ENCODE measurements at places on chromosomes 1 and 21. TPM values are rescaled to one million over a fixed set of nuclear protein-coding genes. Genes with fewer than 3 reads are reported as not detected.

GRCh38 chr1:54364582-54364981, 41.6 kb downstream of the SSBP3 start:
- no peaks in the 10 kb centered on the region for H3K4me1 ChIP-seq
- H3K4me3 ChIP-seq, result no peak overlapping the region
- H3K27me3 ChIP-seq, result no peaks in the 10 kb centered on the region
- peak overlapping the region; percentile 79 for H3K27ac ChIP-seq
- no peaks in the 10 kb centered on the region for H3K36me3 ChIP-seq

DNA sequence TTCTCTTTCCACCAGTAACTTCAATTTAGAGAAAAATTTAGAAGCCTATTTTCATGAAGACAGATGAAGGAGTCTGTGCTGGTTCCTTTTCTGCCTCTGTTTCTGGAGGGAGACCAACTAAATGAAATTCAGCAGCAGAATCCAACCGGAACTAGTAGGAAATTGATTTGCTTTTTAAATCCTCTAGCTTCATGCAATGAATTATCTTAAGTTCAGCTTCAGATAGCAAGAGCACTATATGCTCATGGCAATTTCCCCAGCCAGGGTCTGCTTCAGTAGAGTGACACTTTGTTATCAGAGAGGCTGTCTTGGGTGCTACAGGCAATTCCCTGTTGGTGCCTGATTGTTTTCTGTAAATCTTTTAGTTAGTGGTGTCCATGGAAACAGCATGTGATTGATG, 189.7 kb downstream of the SLC35F3 start:
- no peaks in the 10 kb centered on the region for H3K36me3 ChIP-seq
- no peaks in the 10 kb centered on the region for H3K27me3 ChIP-seq
- no peak overlapping the region for H3K27ac ChIP-seq
- H3K4me3 ChIP-seq, result no peak overlapping the region

The PTAFR gene
- total RNA-seq, result 8.3 TPM

GRCh38 chr1:116356673-116357072, 16.4 kb upstream of the ATP1A1 start:
- no peaks in the 10 kb centered on the region for H3K36me3 ChIP-seq
- no peak overlapping the region for H3K4me3 ChIP-seq
- no peak overlapping the region for H3K27ac ChIP-seq
- no peak for DNase-seq

The ZFP69B gene
- total RNA-seq, result 2.6 TPM

The OR10Z1 gene
- total RNA-seq, result not detected

- no peaks in the 10 kb centered on the region for H3K4me1 ChIP-seq
- H3K4me3 ChIP-seq, result no peak overlapping the region
- DNase-seq, result no peak
- H3K36me3 ChIP-seq, result no peaks in the 10 kb centered on the region
- H3K27ac ChIP-seq, result no peak overlapping the region
These were observed 196.5 kb upstream of the POU3F1 start for GRCh38 chr1:38243106-38243505.

GRCh38 chr1:201356701-201357100, 20.8 kb downstream of the TNNT2 start:
- no peak overlapping the region for H3K4me3 ChIP-seq
- no peaks in the 10 kb centered on the region for H3K36me3 ChIP-seq
- no peak for DNase-seq
- no peak overlapping the region for H3K27ac ChIP-seq
- no peaks in the 10 kb centered on the region for H3K4me1 ChIP-seq

The TCHH gene
- total RNA-seq, result under 0.01 TPM

DNA sequence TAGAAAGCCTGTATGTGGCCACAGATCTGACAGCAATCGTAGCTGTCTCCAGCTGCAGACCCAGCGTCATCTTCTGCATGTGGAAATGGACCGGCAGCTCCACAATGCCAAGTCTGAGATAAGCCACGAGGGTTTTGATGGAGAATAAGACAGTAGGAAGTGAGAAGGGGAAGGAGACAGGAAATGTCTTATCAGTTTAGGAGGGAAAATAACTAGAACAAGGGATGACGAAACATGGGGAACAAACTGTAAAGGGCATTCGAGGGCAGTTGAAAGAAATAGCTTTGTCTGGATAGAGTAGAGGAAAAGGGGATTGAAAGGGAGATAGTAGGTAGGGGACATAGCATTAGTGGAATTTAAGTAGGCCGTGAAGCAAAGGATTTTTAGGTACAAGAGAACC, 74.0 kb upstream of the CTTNBP2NL start:
- no peak overlapping the region for H3K4me3 ChIP-seq
- H3K36me3 ChIP-seq, result no peaks in the 10 kb centered on the region
- no peak for DNase-seq
- no peaks in the 10 kb centered on the region for H3K27me3 ChIP-seq
- no peak overlapping the region for H3K27ac ChIP-seq

- peak overlapping the region; percentile 16 for H3K27ac ChIP-seq
- H3K4me1 ChIP-seq, result no peaks in the 10 kb centered on the region
- H3K27me3 ChIP-seq, result no peaks in the 10 kb centered on the region
- no peak overlapping the region for H3K4me3 ChIP-seq
- H3K36me3 ChIP-seq, result no peaks in the 10 kb centered on the region
These were observed 1211.0 kb upstream of the ADGRL4 start for GRCh38 chr1:80217377-80217986.

- no peak overlapping the region for H3K4me3 ChIP-seq
- no peaks in the 10 kb centered on the region for H3K4me1 ChIP-seq
- H3K36me3 ChIP-seq, result no peaks in the 10 kb centered on the region
These were observed 21.8 kb upstream of the CASQ2 start for GRCh38 chr1:115790356-115790755.

- no peak for DNase-seq
- no peak overlapping the region for H3K4me3 ChIP-seq
- peak overlapping the region; percentile 3 for H3K27ac ChIP-seq
- H3K4me1 ChIP-seq, result no peaks in the 10 kb centered on the region
- no peaks in the 10 kb centered on the region for H3K36me3 ChIP-seq
These were observed 65.7 kb upstream of the JUN start for GRCh38 chr1:58849551-58849950.

GRCh38 chr1:93151474-93151873, 28.7 kb downstream of the TMED5 start:
- DNase-seq, result no peak
- H3K27me3 ChIP-seq, result no peaks in the 10 kb centered on the region
- no peak overlapping the region for H3K27ac ChIP-seq
- no peak overlapping the region for H3K4me3 ChIP-seq

The PGBD2 gene
- 16.8 TPM for total RNA-seq

- H3K27me3 ChIP-seq, result no peaks in the 10 kb centered on the region
- H3K36me3 ChIP-seq, result no peaks in the 10 kb centered on the region
- no peak for DNase-seq
These were observed 170.6 kb downstream of the PIGK start for GRCh38 chr1:77048615-77049005.

DNA sequence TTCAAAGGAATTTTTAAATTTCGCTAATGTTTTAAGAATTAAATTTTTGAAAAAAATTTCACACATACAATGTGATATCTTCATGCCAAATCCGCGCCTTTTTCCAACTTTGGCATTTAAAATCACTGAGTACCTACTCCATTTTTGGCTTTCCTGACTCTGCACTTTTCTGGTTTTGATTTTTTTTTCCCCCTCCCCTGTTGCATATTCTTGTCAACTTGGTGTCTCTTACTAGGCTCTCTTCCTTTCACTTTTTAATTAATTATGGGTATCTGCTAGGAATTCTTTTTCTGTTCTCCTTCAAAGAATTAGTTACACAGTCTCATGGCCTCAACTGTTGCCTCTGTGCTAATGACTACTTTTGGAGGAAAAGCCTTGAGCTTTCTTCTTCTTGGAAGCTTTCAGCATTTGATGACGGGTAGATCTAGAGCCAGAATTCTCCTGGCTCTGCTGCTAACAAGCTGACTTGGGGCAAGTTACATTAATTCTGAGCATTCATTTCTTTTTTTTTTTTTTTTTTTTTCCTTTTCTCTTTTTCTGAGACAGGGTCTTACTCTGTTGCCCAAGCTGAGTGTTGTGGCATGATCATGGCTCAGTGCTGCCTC, 1.8 kb downstream of the AGL start:
- no peaks in the 10 kb centered on the region for H3K4me1 ChIP-seq
- DNase-seq, result no peak
- H3K36me3 ChIP-seq, result no peaks in the 10 kb centered on the region
- H3K4me3 ChIP-seq, result no peak overlapping the region

GRCh38 chr1:41537788-41538351, 53.4 kb upstream of the EDN2 start:
- H3K36me3 ChIP-seq, result no peaks in the 10 kb centered on the region
- no peaks in the 10 kb centered on the region for H3K27me3 ChIP-seq
- no peak overlapping the region for H3K27ac ChIP-seq
- no peak overlapping the region for H3K4me3 ChIP-seq

The FCER1G gene
- 40.3 TPM for total RNA-seq

DNA sequence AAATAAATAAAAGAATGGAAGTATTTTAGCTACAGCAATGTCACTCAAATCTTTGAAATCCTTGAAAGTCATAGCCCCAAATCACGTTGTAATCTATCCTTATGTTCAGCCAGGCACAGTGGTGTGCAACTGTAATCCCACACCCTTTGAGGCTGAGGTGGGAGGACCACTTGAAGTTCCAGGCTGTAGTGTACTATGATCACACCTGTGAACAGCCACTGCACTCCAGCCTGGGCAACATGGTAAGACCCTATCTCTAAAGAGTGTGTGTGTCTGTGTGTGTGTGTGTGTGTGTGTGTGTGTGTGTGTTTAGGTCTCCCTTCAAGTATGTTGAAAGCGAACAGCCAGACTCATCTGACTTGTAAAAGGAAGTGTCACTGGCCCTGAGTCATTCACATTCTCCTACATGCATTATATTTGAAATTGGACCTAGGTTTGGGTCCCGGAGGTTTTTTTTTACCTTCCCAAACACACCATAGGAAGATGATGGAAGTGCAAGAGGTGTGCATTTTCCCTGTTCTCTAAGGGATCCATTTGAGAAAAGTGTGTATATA, 50.1 kb downstream of the ZNF281 start:
- H3K27ac ChIP-seq, result no peak overlapping the region
- H3K4me3 ChIP-seq, result no peak overlapping the region
- no peak for DNase-seq
- no peaks in the 10 kb centered on the region for H3K27me3 ChIP-seq
- H3K4me1 ChIP-seq, result no peaks in the 10 kb centered on the region

The SLC26A9 gene
- not detected for total RNA-seq

The KLHDC7A gene
- 0.98 TPM for total RNA-seq

DNA sequence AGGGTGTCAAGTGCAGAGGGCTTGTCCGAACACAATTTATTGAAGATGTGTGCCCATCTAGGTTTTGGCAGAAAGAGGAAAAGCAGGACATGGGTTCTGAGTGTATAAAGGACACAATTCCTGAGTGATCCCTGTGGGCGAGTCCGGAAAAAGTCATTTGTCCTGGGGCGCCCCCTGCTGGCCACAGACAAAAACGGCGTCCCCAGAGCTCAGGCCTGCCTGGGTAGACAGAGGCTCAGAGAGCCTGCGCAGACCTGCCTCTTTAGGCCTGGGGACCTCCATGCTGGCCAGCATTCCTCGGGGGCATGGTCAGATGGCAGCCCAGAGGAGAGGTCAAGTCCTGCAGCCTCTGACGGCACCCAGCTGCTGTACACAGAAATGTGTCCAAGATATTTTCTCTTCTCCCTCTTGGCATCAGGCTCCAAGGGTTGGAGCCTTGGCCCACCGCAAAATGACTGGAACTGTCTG, 65.5 kb upstream of the LRP8 start:
- H3K27me3 ChIP-seq, result no peaks in the 10 kb centered on the region
- DNase-seq, result peak; percentile 56
- no peaks in the 10 kb centered on the region for H3K4me1 ChIP-seq
- no peak overlapping the region for H3K27ac ChIP-seq
- no peak overlapping the region for H3K4me3 ChIP-seq

DNA sequence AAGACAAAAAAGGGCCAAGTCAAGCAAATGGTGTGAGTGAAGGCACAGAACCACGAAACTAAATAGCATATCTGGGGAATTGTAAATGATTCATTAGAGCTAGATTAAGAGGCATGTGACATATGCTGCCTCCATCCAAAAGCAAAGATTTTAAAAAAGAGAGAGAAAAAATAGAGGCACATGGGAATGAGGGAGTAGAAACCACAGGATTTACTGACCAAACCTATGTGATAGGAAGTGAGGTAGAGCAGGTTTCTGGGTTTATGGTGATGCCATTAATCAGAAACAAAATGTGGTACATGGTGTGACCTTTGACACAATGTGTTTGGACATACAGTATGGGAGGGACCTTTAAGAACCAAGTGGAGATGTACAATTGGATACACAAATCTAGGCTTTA, 13.6 kb downstream of the C1orf52 start:
- H3K4me3 ChIP-seq, result no peak overlapping the region
- no peaks in the 10 kb centered on the region for H3K4me1 ChIP-seq
- DNase-seq, result no peak
- no peak overlapping the region for H3K27ac ChIP-seq

The ZSWIM5 gene
- 3.3 TPM for total RNA-seq

DNA sequence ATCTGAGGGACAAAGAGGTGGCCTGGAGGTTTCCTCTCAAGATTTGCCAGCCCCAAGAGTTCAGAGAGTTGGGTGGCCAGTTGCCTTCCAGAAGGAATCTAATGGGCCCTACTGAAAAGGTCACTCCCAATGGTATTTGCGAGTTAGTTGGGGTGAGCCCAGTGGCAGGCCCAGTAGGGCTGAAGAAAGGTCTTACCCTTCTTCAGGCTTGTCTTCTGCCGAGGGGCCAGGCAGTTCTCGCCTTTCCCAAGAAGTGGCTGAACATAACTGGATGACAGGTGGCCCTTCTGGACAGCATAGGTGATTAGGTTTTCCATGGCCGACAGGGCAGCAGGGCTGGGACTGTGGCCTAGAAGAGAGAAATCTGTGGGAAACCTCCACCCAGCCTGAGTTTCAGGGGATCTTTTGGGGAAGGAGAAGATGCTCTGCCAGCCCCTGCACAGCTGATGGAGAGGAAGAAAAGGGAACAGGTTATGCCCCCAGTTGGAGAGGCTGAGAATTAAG, 7.2 kb downstream of the PGLYRP4 start:
- no peaks in the 10 kb centered on the region for H3K4me1 ChIP-seq
- H3K36me3 ChIP-seq, result no peaks in the 10 kb centered on the region
- H3K4me3 ChIP-seq, result no peak overlapping the region
- H3K27me3 ChIP-seq, result peaks cover 2% of the 10 kb centered on the region

The LMOD1 gene
- 87.2 TPM for total RNA-seq

GRCh38 chr1:150150133-150151021, 661 bp downstream of the PLEKHO1 start:
- peak overlapping the region; percentile 78 for H3K4me3 ChIP-seq
- no peaks in the 10 kb centered on the region for H3K36me3 ChIP-seq
- H3K27ac ChIP-seq, result peak overlapping the region; percentile 91

DNA sequence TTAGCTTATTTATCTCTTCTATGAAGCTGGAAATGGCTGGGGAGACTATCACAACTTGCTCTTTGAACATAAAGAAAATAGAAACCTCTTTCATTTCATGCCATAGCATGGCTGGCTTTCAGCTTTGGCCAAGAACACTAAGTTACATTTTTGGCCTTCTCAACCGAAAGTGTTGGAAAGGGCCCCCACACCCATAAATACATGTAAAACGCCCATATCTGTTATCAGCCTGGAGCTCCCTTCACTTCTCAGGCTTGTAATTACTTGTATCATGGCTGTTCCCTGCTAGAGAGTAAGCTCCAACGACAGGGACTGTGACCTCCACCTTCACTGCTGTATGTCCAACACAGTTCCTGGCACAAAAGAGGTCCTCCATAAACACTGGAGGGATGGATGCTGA, 12.7 kb upstream of the EIF4G3 start:
- H3K27ac ChIP-seq, result no peak overlapping the region
- H3K27me3 ChIP-seq, result no peaks in the 10 kb centered on the region
- H3K4me3 ChIP-seq, result no peak overlapping the region
- H3K4me1 ChIP-seq, result no peaks in the 10 kb centered on the region

The PRKAA2 gene
- 2.4 TPM for total RNA-seq

- no peaks in the 10 kb centered on the region for H3K27me3 ChIP-seq
- no peak for DNase-seq
- H3K4me1 ChIP-seq, result no peaks in the 10 kb centered on the region
These were observed 8.1 kb downstream of the TOR3A start for GRCh38 chr1:179089827-179090482.

- no peaks in the 10 kb centered on the region for H3K27me3 ChIP-seq
- DNase-seq, result no peak
- H3K4me3 ChIP-seq, result no peak overlapping the region
- no peaks in the 10 kb centered on the region for H3K36me3 ChIP-seq
These were observed 322.5 kb upstream of the ADGRL2 start for GRCh38 chr1:81478219-81478618.
